Activated naive CD8-positive, alpha-beta T cell treated with anti-CD3 and anti-CD28 coated beads, Interleukin-2, amount 50 U/mL, for 16 hours (primary cell): ENCODE measurements at places on chromosomes 3 and 15.

DNA sequence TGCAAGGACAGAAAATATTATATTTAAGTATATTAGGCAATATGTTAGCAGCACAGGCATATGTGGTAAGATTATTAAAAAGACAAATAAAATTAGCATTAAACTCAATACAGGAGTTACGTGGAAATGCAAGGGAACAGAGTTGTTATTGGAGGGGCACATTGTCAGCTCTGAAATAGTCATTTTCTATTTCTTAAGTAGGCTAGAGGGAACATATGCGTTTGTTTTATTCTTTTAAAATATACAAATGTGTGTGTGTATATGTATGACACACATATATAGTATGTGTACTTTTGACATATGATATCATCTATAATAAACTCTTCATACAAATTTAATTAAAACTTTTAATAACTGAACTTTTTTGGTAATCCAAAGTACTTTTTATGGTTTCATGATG is 22.8 kb upstream of the VEPH1 start:
- DNase-seq: no peak

- no peak for DNase-seq
Observed at GRCh38 chr3:127865941-127866340, 43.6 kb upstream of the MGLL start.

DNA sequence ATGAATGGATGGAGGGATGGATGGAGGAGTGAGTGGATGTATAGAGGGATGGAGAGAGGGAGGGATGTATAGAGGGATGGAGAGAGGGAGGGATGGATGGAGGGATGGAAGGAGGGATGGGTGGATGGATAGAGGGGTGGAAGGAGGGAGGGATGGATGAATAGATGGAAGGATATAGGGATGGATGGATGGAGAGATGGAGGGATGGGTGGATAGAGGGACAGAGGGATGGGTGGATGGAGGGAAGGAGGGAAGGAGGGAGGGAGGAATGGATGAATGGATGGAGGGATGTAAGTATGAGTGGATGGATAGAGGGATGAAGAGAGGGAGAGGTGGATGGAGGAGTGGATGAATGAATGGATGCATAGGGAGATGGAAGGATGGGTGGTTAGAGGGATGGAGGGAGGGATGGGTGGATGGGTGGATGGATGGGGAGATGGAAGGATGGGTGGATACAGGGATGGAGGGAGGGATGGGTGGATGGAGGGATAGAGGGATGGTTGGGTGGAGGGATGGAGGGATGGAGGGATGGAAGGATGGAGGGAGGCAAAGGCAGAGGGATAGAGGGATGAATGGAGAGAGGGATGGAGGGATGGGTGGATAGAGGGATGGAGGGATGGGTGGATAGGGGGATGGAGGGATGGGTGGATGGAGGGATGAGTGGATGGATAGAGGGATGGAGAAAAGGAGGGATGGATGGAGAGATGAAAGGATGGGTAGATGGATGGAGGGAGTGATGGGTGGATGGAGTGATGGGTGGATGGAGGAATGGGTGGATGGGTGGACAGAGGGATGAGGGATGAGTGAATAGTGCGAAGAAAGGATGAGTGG is 313.8 kb downstream of the UACA start:
- DNase-seq: no peak

- DNase-seq: no peak
Observed at GRCh38 chr3:136277115-136277514, 27.0 kb downstream of the PCCB start.

GRCh38 chr3:19540464-19540863 is 392.2 kb downstream of the KCNH8 start:
- DNase-seq: no peak

- no peak for DNase-seq
Observed at GRCh38 chr3:127777332-127777731, 45.0 kb downstream of the MGLL start.

- DNase-seq: no peak
Observed at GRCh38 chr3:69370156-69370883, 15.6 kb downstream of the FRMD4B start.

- no peak for DNase-seq
Observed at GRCh38 chr3:138578141-138578540, 15.9 kb downstream of the CEP70 start.
